Caco-2 (cell line): ENCODE measurements at places on chromosomes 11 and 22. TPM values are rescaled to one million over a fixed set of nuclear protein-coding genes. Genes with fewer than 3 reads are reported as not detected.

The RASL10A gene
- 1.1 and 1.8 TPM in 2 replicates for total RNA-seq

GRCh38 chr11:72295471-72295870, 51.5 kb upstream of the PHOX2A start:
- DNase-seq: peak; percentile 22
- H3K27ac ChIP-seq: peak overlapping the region; percentile 21
- no peaks in the 10 kb centered on the region for H3K36me3 ChIP-seq
- H3K4me3 ChIP-seq: no peak overlapping the region
- H3K4me1 ChIP-seq: no peaks in the 10 kb centered on the region
- H3K27me3 ChIP-seq: no peaks in the 10 kb centered on the region

The SLC22A12 gene
- not detected in 2 replicates for total RNA-seq

GRCh38 chr11:88398372-88398771, 60.8 kb upstream of the CTSC start:
- no peaks in the 10 kb centered on the region for H3K27me3 ChIP-seq
- H3K27ac ChIP-seq: no peak overlapping the region
- no peak for DNase-seq
- no peak overlapping the region for H3K4me3 ChIP-seq
- H3K4me1 ChIP-seq: peaks cover 4% of the 10 kb centered on the region; the same call in 1 of the 2 replicates

- peaks cover 6% of the 10 kb centered on the region; the same call in 1 of the 2 replicates for H3K4me1 ChIP-seq
- DNase-seq: no peak
- no peaks in the 10 kb centered on the region for H3K27me3 ChIP-seq
- no peaks in the 10 kb centered on the region for H3K36me3 ChIP-seq
- H3K4me3 ChIP-seq: no peak overlapping the region
- no peak overlapping the region for H3K27ac ChIP-seq
Observed at GRCh38 chr11:106594751-106595351, 423.4 kb downstream of the GUCY1A2 start.

GRCh38 chr11:128737704-128738103, 43.8 kb downstream of the FLI1 start:
- H3K36me3 ChIP-seq: no peaks in the 10 kb centered on the region
- no peak for DNase-seq
- no peak overlapping the region for H3K27ac ChIP-seq
- no peak overlapping the region for H3K4me3 ChIP-seq
- peaks cover 47% of the 10 kb centered on the region for H3K4me1 ChIP-seq

DNA sequence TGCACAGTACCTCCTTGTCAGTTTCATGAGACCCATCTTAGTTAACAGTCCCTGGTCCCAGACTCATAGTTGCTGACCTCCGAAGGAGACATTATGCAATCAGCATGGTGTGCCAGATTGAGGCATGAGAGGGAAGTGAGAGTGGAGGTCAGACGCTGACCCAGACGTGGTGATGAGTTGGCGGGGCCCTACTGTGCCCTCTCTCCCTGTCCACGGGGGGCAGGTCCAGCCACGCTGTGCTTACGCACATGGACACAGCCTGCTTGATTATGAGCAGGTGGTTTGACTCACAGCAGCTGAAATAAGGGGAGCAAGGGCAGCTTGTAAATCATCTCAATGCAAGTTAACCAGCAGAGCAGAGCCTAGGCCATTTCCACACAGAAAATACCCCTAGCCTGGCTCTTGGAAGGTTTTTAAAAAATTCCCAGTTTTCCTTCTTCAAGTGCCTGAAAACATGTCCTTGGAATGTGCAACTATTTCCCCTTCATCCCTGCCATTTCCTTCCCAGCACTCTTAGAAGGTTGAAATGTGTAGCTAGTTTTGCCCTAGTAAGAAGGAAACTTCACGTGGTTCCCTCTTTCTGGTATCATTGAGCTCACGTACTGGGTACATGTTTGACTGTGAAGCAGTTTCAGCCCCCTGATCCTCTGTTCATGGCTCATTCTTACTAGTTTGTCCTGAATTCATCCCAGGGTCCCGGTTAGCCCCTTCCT, 122.6 kb upstream of the SORL1-AS1 start:
- no peak for DNase-seq
- no peak overlapping the region for H3K4me3 ChIP-seq
- H3K27me3 ChIP-seq: no peaks in the 10 kb centered on the region
- peaks cover 2% of the 10 kb centered on the region; the same call in 1 of the 2 replicates for H3K36me3 ChIP-seq
- no peak overlapping the region for H3K27ac ChIP-seq

DNA sequence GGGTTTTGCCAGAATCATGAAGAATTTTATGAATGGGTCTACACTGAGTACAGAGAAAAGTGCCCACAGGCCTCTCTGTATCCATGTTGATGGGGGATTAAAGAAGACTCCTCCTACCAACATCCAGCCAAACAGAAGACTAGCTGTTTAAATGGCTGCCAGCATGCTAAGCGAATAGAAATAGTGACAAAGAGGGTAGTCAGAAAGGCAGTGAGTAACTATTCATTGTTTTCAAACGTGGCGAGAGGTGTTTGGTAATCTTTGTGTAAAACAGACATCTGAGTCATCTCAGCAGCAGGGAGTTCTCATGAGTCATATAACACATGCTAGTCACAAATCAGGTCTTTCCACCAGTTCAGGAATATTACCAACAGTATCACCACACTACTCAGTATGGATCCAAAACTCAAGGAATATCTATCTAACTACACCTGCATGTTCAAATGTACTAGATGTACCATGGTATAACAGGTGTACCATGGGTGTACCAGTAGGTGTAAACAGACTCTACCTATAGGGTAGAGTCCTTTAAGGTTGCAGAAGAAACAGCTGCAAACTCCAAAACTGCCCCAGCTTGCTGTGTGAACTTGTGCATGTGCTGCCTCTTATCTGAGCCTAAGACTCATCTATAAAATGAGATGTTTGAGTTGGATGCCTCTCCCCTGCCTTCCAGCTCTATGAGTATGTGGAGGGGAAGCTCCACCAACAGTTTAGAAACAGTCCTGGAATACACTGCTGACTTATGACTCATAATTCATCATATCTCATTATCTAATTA, 82.0 kb downstream of the SLC1A2 start:
- DNase-seq: no peak
- no peak overlapping the region for H3K4me3 ChIP-seq
- no peaks in the 10 kb centered on the region for H3K36me3 ChIP-seq
- no peak overlapping the region for H3K27ac ChIP-seq
- H3K4me1 ChIP-seq: no peaks in the 10 kb centered on the region

DNA sequence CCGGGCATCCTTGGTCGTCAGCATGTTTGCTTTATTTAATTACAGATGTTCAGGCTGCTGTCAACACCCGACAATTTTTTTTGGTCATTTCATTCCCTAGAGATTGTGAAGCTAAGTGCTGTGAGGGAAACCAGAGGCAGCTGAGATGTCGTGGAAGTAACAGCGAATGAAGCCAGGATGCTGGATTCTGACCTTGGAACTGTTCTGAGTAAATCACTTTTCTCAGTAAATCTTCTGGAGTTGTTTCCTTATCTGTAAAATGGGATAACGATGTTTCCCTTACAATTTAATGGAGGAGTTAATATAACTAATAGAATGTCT, 390 bp upstream of the CKAP5 start:
- H3K4me3 ChIP-seq: peak overlapping the region; percentile 93
- no peak for DNase-seq
- no peaks in the 10 kb centered on the region for H3K27me3 ChIP-seq
- 0 out of 2 replicates have a peak, but pooled peaks cover 5% of the 10 kb centered on the region for H3K4me1 ChIP-seq

The F2 gene
- total RNA-seq: 51.8 and 60.0 TPM in 2 replicates

DNA sequence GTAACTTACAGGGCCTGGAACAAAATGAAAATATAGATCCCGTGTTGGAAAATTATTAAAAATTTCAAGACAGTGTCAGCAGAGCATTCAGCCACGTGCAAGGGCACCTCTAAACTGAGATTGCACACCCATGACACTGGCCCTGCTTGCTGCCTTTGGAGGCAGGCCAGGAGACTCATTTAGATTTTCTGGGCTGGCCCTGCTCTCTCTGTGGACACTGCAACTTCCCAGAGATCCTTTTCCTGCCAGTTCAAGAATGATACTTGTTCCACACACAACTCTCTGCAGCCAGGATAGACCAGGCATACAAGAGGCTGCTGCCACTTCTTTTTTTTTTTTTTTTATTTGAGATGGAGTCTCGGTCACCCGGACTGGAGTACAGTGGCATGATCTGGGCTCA, 56.7 kb upstream of the PTPRJ start:
- DNase-seq: no peak
- no peaks in the 10 kb centered on the region; the same call in none of the 2 replicates for H3K4me1 ChIP-seq
- H3K36me3 ChIP-seq: no peaks in the 10 kb centered on the region
- H3K4me3 ChIP-seq: no peak overlapping the region
- H3K27me3 ChIP-seq: no peaks in the 10 kb centered on the region
- H3K27ac ChIP-seq: peak overlapping the region; percentile 55

The FGF4 gene
- not detected in 2 replicates for total RNA-seq

GRCh38 chr11:95686265-95686664, 103.3 kb downstream of the FAM76B start:
- H3K27ac ChIP-seq: no peak overlapping the region
- no peaks in the 10 kb centered on the region; the same call in 1 of the 2 replicates for H3K27me3 ChIP-seq
- no peaks in the 10 kb centered on the region for H3K36me3 ChIP-seq
- H3K4me1 ChIP-seq: no peaks in the 10 kb centered on the region
- no peak overlapping the region for H3K4me3 ChIP-seq
- DNase-seq: no peak

DNA sequence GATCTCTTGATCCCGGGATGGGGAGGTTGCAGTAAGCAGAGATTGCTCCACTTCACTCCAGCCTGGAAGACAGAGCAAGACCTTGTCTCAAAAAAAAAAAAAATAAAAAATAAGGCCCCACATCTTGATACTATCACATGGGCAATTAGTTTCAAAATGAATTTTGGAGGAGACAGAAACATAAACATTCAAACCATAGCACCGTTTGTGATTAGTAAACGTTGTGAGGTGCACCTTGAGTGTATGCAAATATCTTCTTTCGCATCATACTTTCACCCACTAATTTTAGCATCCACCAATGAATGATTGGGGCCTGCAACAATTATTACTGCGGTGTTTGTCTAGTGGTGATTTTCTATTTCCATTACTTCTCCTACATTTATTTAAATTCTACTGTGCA, 11.0 kb upstream of the SPDYC start:
- H3K4me1 ChIP-seq: no peaks in the 10 kb centered on the region
- H3K27me3 ChIP-seq: no peaks in the 10 kb centered on the region
- no peak for DNase-seq
- H3K27ac ChIP-seq: no peak overlapping the region
- H3K4me3 ChIP-seq: no peak overlapping the region
- H3K36me3 ChIP-seq: no peaks in the 10 kb centered on the region
